ENCODE measurements at places on chromosomes 3 and 15. TPM values are rescaled to one million over a fixed set of nuclear protein-coding genes. Genes with fewer than 3 reads are reported as not detected.

GRCh38 chr3:133254716-133255115, 145.1 kb upstream of the BFSP2 start:
- DNase-seq, result no peak

UNC13C gene
- polyA plus RNA-seq, result not detected

DNA sequence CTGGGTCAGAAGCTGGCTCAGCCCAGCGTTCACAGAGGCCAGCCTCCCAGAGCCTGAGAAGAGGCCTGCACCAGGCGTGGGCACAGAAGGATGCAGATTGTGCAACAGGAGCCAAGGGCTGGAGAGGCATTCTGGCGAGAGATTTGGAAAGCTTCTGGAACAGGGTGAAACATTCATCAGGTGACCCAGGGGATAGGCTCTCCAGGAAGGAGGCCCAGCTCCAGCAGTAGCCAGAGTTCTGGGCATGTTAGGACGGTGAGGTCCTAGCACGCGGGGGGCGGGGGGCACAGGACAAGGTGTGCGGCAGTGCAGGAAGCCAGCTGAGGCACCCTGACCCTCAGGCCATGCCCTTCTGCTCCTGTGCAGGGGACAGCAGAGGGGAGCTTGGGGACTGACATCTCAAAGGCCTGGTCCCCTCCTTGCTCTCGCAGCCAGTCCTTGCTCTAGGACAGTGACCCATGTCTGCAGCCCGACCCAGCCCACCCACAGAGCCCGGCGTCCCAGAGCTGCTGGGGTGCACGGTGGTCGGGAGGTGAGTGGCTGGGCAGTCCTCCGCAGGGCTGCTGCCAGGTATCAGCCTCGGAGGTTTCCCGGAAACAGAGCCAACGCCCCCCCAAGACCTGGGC, 111.7 kb upstream of the KLF13 start:
- DNase-seq, result peak; percentile 85

PPP1R14D gene
- polyA plus RNA-seq, result not detected

GRCh38 chr3:12910356-12911099, 69.2 kb upstream of the RPL32 start:
- no peak for DNase-seq

SLC9C1 gene
- polyA plus RNA-seq, result not detected

GRCh38 chr3:79973917-79974595, 206.3 kb upstream of the ROBO1 start:
- DNase-seq, result no peak

- peak; percentile 24 for DNase-seq
Observed at GRCh38 chr15:93942269-93942694, 289.1 kb upstream of the MCTP2 start.
